ENCODE measurements at places on chromosomes 4 and X.

DNA sequence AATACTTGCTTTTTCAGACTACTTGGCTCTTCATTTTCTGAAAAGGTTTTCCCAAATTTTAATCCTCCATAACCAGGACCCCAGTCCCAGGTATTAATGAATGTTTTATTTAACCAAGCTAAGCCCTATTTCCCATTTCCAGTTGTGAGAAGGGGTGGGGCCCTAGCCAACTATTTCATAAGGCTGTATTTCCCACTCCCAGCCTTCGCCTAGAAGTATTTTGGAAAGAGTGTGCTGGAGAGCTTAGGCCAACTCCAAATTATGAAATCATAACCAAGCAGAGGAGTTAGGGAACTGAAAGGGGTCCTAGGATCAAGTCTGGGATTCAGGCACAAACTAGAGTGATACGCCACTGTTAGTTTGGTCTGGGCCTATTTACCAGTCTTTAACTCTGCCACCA is 148.4 kb upstream of the GPC4 start:
- DNase-seq: no peak

DNA sequence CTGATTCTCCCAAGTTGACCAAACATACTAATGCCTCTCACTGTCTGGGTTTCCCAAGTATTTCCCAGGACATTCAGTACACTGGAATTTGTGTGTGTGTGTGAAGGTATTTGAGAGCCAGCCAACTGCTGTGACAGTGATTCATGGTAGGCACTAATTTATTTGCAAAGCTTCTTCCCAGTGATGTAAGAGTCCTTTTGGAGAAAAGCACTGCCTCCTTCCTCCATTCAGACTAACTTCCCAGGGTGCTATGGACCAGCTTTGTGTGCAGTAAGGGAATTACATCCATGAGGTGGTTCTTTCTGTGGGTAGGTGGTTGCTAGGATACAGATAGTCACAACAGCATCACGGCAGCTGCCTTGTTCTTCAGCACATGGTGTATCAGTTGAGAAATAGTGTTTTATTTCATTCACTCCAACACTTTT is 8.7 kb downstream of the EGF start:
- no peak for DNase-seq

DNA sequence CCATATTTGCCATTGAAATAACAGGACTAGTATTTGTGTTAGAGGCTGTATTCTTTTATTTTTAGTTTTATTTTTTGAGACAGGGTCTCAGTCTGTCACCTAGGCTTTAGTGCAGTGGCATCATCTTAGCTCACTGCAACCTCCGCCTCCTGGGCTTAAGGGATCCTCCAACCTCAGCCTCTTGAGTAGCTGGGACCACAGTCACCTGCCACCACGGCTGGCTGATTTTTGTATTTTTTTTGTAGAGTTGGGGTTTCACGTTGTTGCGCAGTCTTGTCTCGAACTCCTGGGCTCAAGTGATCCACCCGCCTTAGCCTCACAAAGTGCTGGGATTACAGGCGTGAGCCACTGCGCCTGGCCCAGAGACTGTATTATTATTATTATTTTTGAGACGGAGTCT is 15.3 kb downstream of the TMEM131L start:
- no peak for DNase-seq

DNA sequence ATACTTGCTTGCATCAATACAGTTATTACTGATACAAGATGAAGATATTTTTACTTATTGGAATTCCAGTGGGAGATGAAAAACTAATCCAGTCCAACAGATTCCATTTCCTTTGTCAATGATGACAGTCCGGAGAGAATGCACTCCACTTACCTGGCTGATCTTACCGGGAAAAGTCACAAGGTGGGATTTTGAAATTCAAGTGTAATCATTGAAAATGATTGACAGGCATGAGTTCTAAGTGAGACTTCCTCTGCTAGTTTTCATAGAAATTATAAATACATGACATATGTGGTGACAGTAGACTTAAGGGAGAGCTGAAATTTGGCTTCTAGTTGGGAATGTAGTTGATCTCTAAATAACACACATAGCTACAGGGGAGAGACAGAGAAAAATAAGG is 859.9 kb downstream of the FAT4 start:
- no peak for DNase-seq

DNA sequence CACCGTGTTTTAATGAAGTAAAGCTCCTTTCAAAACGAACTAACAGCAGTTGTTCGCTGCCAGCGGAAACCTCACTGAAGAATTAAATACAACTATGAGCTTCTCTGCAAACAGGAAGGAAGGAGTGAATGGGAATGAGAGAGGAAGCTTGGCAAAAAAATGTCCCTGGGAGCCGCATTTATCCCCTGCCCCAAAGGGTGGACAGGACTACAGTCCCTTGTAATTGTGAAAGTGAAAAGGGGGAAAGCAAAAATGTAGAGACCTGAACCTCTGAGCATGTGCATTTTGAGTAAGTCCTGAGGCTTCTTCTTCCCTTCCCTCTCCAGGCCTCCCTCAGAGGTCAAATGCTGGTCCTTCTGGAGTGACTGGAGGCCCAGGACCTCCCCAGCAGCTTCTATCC is 53.8 kb upstream of the BMP2K start:
- no peak for DNase-seq

- no peak for DNase-seq
These were observed 16.2 kb downstream of the MAEA start for GRCh38 chr4:1305781-1306455.

DNA sequence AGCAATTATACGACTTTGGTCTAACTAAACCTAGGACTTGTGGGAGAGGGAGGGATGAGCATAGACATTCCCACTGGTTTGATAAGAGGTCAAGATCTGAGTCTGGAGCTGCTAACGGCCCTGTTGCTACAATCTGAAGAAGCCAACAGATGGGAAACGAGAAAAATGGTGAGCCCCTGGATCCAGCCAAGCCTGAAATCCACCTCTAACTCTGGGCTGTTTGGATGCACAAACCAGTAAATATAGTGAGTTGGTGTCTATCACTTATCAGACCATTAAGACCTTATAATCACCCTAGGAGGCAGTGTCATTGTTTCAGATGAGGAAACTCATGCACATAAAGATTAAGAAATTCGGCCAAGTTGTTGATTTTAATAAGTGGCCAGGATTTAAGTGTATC is 50.5 kb downstream of the ADGRA3 start:
- DNase-seq: no peak

- DNase-seq: no peak
These were observed 27.5 kb upstream of the PDGFC start for GRCh38 chr4:156999175-156999517.

DNA sequence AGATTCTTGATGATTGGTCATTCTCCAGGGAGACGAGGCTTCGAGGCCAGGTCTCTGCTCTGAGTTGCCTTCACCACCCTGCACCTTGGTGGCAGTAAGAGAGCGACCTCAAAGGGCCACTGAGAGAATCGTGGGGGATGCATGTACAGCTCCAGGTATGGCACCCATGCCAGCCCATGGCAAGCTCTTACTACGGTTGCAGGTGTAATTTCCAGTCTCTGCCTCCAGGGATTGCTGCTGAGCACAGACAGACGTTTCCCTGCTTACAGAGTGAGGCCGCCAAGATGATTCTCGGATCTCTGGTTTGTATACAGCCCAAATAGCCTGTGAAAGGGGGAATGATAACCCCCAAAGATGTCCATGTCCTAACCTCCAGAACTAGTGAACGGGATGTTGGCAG is 16.3 kb upstream of the DRD5 start:
- no peak for DNase-seq

DNA sequence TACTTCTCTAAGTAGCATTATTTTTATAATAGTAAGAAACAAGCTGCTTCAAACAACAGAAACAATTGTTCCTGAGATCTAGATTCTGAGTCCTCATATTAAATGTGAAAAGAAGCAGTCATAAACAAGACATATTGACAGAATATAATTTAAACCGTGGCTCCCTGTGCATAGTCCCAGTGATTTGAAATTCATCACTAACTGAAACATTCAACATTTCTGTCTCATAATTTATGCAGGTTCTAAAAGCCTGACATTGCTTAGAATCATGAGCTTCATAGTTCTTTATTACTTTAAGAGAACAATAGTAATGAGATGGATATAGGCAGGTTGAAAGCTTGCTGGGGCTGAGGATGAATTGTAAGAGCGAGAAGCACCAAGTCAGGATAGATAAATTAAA is 375.5 kb upstream of the MAGEB18 start:
- DNase-seq: no peak

- DNase-seq: no peak
These were observed 41.4 kb downstream of the MAML3 start for GRCh38 chr4:140112576-140112975.

- DNase-seq: no peak
These were observed 2.9 kb downstream of the PDGFRA start for GRCh38 chr4:54231768-54232688.

DNA sequence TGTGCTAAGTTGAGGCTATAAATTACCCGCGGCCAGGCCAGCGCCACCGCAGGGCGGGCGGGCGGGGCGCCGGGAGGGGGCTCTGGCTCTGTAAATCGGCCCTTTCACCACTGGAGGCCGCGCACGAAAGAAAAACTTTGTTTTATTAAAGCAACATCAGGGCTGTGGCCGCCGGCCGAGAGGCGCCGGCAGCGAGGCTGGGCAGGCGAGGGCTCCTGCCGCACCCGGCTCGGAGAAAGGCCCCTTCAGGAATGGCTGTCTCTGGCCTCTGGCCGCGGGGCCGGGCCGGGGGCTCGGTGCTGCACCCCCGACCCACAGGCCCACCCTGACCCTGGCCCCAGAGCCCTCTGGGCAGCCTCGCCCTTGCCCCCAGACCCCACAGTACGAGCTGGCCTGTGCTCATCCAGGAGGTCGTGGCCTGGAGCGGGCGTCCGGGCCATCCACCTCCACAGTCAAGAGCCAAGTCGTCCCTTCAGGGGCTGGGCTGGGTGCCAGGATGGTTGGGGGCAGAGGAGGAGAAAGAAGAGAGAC is 29.5 kb upstream of the FGFR3 start:
- no peak for DNase-seq

GRCh38 chr4:171622729-171623128 is 190.5 kb upstream of the GALNTL6 start:
- no peak for DNase-seq

DNA sequence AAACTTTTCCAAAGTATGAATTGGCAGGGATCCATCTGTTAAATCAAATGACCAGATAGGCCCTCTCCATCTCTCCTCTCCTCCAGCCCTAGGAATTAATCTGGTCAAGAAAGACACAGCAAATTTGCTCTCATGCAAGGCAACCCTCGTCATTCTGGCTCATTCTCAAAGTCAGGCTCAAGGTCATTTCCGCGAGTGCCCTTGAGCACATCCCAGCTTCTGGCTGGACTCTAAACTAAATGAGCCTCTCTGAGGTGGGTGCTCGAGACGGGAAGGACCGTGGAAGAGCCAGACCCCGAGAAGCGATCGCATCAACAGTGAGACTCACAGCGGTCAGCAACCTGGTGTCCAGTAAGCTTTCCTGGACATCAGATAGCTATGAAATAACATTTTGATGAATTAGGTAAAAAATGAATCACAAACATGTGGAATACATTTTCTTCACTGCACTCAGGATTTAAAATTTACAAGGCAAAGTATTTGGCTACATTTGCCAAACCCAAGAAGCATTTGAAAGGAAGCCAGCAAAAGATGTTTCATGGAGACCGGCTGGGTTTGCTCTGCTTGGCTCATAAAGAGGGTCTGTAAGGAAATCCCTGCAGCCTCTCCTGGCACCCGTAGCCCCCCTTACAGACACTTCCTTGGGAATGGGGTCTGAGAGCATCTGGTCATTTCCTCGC is 121.0 kb downstream of the ENPP6 start:
- DNase-seq: no peak

DNA sequence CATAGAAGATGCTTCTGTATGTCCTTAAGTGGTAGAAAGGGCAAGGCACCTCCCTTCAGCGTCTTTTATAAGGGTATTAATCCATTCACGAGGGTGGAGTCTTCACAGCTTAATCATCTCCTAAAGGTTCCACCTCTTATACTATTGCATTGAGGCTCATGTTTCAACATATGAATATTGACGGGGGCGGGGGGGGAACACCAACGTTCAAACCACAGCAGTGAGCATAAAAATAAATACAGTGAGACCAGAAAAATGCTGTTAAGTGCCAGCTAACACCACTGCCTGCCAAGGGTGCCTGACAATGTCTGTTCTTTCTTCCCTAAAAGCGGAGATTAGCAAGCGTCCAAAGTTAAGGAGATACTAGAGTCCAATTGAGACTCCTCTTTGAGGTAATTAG is 323.3 kb downstream of the STK32B start:
- DNase-seq: no peak

DNA sequence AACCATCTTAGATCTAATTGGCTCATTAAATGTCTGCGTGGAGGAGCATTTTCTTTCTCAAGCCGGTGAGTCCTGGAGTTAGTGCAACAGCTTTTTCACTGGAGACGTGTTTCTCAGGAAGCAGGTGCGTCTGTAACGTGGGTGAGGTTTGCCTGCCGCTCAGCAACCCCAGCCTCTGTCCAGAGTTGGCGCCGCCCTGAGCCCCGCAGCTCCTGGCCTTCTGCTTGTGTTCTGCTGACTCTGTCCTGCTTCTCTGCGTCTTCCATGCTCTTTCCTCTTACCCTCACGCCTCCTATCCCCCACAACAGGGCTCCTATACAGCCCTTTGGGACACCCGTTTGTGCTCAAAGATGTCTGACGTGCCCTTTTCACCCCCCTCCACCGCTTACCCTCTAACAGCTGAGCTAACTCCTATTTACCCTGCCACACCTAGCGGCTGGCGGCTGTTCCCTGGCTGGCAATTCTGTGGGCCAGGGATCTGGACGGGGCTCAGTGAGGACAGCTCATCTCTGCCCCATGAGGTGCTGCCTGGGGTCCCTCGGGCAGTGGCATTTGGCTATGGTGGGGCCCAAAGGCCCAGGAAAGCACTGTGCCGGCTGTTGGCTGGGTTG is 18.8 kb downstream of the DOK7 start:
- DNase-seq: no peak

GRCh38 chr4:141027421-141027820 is 105.8 kb downstream of the RNF150 start:
- no peak for DNase-seq

GRCh38 chrX:77935886-77936285 is 25.4 kb downstream of the ATP7A start:
- DNase-seq: no peak

DNA sequence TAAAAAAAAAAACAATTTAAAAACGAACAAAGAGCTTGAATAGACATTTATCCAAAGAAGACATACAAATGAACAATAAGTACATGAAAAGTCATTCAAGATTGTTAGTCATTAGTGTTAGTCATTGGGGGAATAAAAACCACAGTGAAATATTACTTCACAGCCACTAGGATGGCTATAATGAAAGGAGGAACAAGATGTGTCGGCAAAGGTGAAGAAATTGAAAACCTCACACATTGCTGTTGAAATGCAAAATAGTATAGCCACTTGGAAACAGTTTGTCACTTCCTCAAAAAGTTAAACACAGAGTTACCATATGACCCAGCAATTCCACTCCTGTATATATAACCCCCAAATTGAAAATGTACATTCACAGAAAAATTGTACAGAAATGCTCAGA is 45.2 kb upstream of the SLC39A8 start:
- peak; percentile 98 for DNase-seq

All from AML-193 (cell line).